ENCODE measurements at places on chromosomes 3 and 15.

GRCh38 chr3:172082269-172082668, 42.9 kb downstream of the FNDC3B start:
- no peak for DNase-seq

GRCh38 chr15:27973886-27974285, 125.2 kb downstream of the OCA2 start:
- DNase-seq = no peak

GRCh38 chr3:38636881-38637280, 12.6 kb downstream of the SCN5A start:
- no peak for DNase-seq

GRCh38 chr3:71436337-71436736, 147.2 kb downstream of the FOXP1 start:
- no peak for DNase-seq

- no peak for DNase-seq
Measured at GRCh38 chr3:49296781-49297411, 19.9 kb upstream of the C3orf62 start.

DNA sequence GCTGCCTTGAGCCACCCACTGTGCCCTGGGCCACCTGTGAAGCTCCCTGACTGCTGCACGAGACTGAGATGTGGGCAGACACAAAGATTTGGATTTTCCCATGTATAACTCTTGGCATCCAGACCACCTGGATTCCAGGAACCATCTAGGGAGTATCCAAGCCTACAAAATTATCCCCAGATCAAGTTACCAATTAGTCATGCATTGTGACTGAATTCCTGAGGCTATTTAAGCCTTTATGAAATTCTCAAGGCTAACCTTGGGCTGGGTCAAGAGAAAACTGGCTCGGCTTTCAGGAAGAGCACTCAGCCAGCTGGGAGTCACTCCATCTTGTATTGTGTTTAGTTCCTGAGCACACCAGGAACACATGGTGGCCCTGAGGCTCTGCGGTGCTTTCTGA, 13.3 kb upstream of the ATP13A5 start:
- no peak for DNase-seq

GRCh38 chr3:69993757-69994156, 5.8 kb upstream of the SAMMSON start:
- DNase-seq = no peak

DNA sequence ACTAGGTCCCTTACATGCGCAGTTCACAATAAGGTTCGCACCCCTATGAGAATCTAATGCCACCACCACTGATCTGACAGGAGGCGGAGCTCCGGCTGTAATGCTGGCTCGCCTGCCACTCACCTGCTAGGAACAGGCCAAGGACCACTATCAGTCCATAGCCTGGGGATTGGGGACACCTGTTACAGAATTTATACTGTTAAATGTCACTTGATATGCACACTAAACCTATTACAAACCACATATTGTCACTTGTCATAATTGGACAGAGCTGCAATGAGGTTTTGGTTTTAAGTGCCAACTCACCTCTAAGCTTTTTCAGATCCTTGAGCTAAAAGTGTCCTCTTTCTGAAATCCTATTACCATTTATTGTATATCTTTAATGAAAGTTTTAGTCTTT, 507.9 kb upstream of the TPRG1 start:
- DNase-seq = no peak

GRCh38 chr3:106161246-106161645, 292.4 kb upstream of the CBLB start:
- no peak for DNase-seq
